H1 (cell line): ENCODE measurements at places on chromosomes 5 and 9.

GRCh38 chr5:96219580-96220281, 213.3 kb downstream of the PCSK1 start:
- no peaks in the 10 kb centered on the region for H3K27me3 ChIP-seq
- no peak overlapping the region for H3K27ac ChIP-seq
- H3K4me1 ChIP-seq = no peaks in the 10 kb centered on the region
- H3K4me3 ChIP-seq = no peak overlapping the region
- DNase-seq = no peak

DNA sequence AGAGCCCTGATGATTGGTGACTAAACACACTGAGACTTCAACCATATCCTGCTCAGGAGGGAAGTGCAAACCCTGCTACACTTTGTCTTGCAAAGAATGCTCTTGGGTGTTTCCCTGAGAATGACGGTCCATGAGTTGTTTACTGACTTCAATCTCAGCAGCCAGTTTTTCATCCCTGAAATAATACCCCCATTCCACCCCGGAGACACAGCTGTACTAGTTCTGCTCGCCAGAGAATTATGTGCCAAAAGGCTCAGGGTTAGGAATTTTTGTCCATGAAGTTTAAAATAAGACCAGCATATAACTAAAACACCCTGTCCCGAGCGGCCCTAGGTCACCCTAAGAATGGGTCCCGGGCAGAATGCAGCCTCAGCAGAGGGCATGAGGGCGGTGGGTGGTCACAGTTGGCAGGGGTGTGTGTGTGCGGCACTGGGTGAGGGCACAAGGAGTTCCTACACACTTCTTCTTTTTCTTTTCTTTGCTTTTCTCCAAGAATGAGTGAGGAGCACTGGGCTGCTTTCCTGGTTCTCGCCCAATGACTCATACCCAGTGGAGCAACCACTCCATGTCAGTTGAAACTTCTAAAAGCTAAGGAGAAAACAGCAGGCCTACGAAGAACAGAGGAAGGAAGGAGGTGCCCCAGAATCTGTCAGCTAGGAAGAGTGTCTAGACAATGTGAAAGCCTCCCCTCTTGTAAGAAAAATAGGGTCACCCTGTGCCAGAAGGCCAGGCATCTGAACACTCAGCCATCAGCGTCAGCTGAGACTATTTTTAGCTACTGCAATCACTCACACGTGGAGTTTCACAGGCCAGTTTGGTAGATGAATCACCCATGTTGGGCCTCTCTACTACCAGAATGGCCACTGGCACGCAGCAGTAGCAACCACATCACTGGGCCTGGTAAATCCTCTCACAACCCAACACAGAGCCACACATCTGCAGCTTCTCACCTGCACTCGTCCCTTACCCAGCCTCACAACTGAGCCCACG, 105.9 kb downstream of the DPYSL3 start:
- peaks cover 86% of the 10 kb centered on the region for H3K36me3 ChIP-seq
- H3K4me1 ChIP-seq = no peaks in the 10 kb centered on the region
- H3K27ac ChIP-seq = no peak overlapping the region
- H3K4me3 ChIP-seq = no peak overlapping the region
- no peak for DNase-seq

DNA sequence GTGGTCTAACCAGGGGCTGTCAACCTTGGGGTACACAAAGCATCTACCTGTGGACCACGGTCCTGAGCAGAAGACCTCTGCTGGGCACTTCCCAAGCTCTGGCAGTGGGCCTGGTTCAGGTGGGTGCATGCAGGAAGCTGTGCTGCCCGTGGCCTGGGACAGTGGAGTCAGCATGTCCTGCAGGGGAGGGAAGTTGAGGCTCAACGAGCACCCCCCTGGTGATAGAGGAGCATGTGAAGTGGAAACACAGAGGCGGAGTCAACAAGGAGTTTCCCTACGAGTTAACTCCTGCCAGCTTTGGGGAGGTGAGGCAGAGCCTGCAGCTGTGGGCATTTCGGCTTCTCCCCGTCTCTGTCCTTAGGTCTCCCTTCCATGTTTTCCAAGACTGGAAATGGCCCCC, 67.5 kb upstream of the IRX2 start:
- peaks cover 2% of the 10 kb centered on the region; the same call in 1 of the 2 replicates for H3K4me1 ChIP-seq
- no peak for DNase-seq
- H3K27ac ChIP-seq = no peak overlapping the region
- H3K4me3 ChIP-seq = no peak overlapping the region
- no peaks in the 10 kb centered on the region for H3K27me3 ChIP-seq
- H3K36me3 ChIP-seq = no peaks in the 10 kb centered on the region

GRCh38 chr5:125175348-125176004, 429.0 kb upstream of the ZNF608 start:
- DNase-seq = no peak
- H3K36me3 ChIP-seq = no peaks in the 10 kb centered on the region
- no peak overlapping the region for H3K27ac ChIP-seq
- peaks cover 6% of the 10 kb centered on the region for H3K4me1 ChIP-seq
